ENCODE measurements at places on chromosomes 1 and 21.

- peak; percentile 8 for DNase-seq
Observed at GRCh38 chr1:204829133-204829825, 41.4 kb upstream of the NFASC start.

- peak; percentile 86 for DNase-seq
Observed at GRCh38 chr1:31939484-31940329, 1.5 kb upstream of the PTP4A2 start.

DNA sequence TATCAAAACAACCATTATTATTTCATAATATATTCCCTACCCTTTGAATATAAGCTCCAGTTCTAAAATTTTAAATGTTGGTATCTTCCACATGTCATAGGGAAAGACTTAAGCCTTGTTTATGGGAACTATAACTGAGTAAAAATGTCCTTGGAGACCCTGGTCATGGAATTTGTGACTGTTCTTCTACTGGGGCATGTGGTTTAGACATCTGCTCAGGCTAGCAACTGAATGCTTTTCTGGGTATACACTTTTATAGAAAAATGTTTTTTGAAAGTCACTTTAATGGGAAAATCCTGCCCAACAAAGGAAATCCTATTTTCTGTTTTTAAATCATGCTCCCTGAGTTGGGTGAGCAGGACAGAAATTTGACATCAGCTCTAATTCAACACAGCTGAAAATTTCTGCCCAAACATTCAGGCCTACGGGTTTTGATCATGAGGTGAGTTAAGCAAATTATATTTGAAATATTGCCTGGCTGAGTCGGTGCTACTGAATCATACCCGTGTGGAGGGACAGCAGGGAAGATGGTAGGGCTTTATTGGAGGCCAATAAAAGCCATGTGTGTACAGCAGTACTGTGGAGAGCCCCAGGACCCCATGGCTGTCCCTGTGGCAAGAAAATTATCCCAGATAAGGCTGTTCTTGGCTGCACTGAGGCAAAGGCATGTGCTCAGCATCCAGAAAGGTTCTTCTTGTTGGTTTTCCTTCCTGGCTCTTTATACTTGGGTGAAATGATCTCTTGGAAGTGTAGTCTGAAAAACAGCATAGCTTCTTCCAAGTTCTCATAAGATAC is 391.8 kb downstream of the DISC1 start:
- DNase-seq: peak; percentile 57

GRCh38 chr1:178101654-178102053 is 7.8 kb downstream of the RASAL2 start:
- peak; percentile 53 for DNase-seq

- DNase-seq: no peak
Observed at GRCh38 chr21:41562101-41563000, 54.4 kb upstream of the TMPRSS2 start.

- no peak for DNase-seq
Observed at GRCh38 chr1:69568421-69569174, 876 bp downstream of the LRRC7 start.

Measured in fibroblast of skin of right quadriceps (primary cell).